Activated T-cell treated with anti-CD3 and anti-CD28 coated beads for 4 hours (primary cell): ENCODE measurements at places on chromosomes 6 and 20.

- DNase-seq = no peak
Observed at GRCh38 chr6:83466328-83466727, 35.5 kb upstream of the ME1 start.

GRCh38 chr6:110147870-110148269 is 31.6 kb downstream of the WASF1 start:
- no peak for DNase-seq

DNA sequence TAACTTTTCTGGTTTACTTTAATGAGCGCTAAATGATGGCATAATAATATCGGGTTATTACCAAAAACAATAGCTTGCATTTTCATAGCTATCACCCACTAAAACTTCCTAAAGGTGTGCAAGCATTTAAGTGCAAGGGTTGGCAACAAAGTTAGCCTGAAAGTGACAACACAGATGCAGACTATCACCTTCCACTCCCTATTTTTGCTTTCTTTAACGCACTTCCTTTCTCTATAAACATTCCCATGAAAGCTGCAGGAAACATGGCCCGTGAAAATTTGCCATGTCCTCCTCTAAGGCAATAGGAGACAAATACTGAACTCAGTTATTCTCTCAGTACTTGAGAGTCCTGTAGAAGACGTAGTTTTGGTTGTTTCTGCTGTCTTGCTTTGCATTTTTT is 2.7 kb downstream of the MYCT1 start:
- no peak for DNase-seq

DNA sequence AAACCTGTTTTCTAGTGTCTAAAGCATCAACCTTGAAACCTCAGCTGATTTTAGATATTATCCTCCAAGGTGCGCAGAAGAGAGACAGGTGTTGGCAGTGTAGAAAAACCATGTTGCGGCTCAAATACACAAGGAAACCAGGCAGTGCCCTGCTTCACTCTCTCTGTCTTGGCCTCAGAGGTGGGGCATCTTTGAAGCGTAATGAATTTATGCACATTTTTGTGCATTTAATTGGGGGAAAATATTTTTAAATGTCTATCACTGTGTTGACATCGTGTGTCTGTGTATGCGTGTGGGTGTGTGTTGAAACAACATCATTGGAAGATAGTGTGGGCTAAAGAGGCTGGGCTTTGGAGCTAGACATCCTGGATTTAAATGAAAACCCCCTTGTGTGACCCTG is 334.0 kb upstream of the CHD6 start:
- DNase-seq = no peak

DNA sequence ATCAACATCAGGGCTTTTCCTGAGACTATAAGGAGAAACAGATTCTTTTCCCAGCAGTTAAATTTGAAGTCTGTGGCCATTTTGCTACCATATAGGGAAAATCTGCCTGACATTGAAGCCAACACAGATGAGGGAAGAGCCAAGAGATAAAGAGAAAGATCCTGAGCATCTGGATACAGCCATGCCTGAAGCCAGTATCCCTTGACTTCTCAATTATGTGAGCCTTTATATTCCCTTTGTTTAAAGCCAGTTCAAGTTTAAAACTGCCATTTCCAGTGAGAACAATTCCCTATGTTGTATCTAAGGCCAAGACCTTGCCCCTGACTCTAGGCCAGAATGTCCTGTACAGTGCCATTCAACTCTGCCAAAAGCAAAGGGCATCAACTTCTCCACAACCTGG is 3.8 kb upstream of the NRSN2 start:
- DNase-seq = no peak

- DNase-seq = no peak
Observed at GRCh38 chr20:46129955-46130481, 11.9 kb downstream of the CD40 start.

- DNase-seq = no peak
Observed at GRCh38 chr6:145904391-145904790, 59.8 kb downstream of the SHPRH start.

- DNase-seq = no peak
Observed at GRCh38 chr20:18654448-18654773, 66.6 kb downstream of the DTD1 start.

GRCh38 chr20:20888266-20888656 is 175.8 kb upstream of the RALGAPA2 start:
- DNase-seq = no peak

DNA sequence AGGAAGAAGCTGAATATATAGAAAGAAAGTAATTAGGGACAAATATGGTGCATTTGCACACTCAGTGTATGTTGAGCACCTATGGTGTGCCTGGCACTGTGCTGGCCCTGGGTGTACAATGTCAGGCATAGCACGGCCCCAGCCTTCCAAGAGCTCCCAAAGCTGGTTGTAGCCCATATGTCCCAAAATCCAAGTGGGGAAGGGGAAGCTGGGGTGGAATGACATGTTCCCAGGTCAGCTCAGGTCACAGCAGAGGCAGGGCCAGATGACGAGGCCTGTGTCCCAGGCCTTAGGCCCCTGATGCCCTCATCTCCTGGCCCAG is 170.0 kb downstream of the VEGFA start:
- no peak for DNase-seq

DNA sequence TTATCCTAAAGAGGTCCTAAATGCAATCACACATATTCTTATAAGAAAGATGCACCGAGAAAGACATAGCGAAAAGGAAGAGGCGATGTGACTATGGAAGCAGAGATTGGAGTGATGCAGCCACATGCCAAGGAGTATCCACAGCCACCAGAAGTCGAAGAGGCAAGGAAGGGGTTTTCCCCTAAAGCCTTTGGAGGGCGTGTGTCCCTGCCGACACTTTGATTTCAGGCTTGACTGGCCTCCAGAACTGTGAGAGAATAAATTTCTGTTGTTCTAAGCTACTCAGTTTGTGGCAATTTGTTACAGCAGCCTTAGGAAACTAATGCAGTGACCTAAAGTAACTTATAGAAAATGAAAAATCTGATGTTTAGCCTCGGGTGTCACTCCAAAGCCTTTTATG is 179.5 kb upstream of the CITED2 start:
- DNase-seq = no peak

- no peak for DNase-seq
Observed at GRCh38 chr20:1926237-1926636, 31.0 kb downstream of the SIRPA start.

GRCh38 chr20:61520893-61521460 is 268.9 kb downstream of the CDH4 start:
- no peak for DNase-seq

GRCh38 chr6:73514746-73515110 is 6.1 kb downstream of the EEF1A1 start:
- no peak for DNase-seq

DNA sequence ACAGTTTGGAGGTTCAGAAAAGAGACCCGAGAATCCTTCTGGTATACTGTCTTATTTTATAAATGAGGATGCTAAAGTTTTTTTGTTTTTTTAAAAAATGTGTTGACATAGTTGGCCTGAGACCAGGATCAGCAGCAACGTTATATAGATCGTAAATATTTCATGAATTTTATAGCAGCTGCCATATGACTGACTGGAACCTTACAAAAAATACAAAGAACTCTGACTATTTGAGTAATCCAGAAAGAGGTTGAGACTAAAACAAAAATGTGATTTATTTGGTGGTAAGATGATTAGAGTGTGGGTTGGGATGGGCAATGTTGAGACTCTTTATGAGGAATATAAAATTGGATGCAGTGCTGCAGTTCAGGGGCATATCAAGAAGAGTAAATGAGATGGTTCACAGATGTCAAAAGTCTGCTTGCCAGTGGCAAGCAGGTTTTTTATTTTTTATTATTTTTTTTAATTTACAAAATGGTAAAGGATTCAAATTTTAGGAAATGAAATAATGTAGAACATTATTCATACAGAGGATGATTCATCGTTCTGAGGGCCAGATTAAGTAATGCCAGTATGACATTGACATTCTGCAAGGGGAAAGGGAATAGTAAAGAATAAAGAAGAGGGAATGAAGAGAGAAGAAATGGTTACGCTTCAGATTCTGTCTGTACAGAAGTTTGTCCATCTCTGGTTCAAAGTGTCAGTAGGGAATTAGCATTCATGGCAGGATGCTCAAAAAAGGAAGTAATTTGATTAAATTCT is 58.5 kb downstream of the SCAF8 start:
- no peak for DNase-seq

DNA sequence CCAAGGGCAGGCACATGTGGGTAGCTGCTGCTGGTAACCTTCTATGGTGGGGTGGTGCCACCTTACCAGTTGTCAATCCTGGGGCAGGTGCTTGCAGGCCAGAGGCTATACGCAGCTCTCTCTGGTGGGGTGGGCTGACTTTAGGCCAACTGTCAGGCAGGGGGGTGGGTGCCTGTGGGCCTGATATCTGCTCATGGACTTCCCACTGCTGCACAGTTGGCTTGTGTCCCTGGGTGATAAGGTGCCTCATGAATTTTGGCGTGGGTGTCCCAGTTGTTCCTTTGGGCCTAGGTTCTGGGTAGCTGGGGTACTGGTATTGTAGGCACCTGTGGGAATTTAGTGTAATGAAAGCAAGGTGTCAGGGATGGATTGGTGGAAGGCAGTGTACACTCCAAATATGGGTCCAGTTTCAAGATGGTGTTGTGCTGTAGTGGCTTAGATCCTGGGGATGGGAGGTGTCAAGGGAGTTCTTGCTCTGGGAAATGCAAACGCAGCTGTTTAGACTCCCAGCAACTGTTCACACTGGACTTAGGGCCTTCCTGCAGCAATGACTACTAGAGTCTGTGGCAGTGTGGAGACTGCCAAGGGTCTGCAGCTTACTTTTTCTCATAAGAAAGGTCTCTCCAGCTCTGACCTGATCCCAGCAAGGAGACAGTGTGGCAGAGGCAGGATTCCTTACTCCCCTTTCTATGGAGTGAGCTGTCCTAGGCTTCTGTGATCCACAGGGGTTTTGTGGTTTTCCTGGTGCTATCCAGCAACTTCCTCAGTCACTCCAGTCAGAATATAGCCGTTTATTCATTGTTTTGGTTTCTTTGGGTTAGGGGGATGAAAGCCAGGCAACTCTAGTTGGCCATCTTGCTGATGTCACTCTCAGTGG is 128.2 kb downstream of the CRYBG1 start:
- no peak for DNase-seq

- no peak for DNase-seq
Observed at GRCh38 chr20:47708953-47709833, 76.1 kb downstream of the SULF2 start.

- DNase-seq = no peak
Observed at GRCh38 chr20:10498200-10498599, 63.1 kb downstream of the SLX4IP start.

- DNase-seq = no peak
Observed at GRCh38 chr6:4281341-4282293, 146.2 kb upstream of the ECI2 start.

DNA sequence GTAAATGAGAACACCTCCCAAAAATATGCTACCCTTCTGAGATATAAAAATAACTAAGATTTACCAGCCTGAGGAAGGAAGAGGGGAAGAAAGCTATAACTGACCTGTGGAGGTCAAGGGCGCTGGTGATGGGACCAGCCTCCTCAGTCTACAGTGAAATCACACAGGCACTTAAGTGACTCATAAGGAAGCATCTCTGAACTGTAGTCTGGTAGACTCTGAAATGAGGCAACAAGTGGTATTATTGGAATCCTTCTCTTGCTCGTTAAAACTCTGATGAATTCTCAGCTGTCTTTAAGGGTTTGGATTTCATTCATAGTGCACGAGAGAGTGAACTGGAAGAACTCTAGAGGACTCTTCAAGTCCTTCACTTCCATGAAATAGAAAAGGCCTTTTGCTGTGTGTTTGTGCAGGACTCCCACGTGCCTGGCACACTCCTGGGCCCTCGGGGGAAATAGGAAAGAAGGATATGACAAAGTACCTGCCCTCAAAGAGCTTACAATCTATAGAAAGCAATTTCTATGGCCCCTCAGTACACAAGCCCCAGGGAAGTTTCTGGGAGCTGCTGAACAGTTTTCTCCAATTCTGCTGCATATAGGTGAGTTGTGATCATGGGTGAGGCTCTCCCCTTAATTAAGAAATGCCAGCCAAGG is 231.8 kb upstream of the RREB1 start:
- DNase-seq = no peak

DNA sequence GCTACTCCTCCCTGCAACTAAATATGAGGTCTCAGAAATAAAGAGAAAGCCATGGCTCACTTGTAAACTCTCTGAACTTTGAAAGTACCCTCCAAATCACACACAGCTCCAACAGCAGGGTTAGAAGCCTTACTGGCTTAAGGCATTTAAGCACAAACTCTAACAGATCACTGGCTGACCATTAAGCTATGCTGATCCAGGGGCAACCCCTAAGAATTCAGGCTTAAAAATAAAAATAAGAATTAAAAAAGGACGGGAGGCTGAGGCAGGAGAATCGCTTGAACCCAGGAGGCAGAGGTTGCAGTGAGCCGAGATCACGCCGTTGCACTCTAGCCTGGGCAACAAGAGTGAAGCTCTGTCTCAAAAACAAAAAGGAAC is 21.8 kb downstream of the HLA-E start:
- no peak for DNase-seq

DNA sequence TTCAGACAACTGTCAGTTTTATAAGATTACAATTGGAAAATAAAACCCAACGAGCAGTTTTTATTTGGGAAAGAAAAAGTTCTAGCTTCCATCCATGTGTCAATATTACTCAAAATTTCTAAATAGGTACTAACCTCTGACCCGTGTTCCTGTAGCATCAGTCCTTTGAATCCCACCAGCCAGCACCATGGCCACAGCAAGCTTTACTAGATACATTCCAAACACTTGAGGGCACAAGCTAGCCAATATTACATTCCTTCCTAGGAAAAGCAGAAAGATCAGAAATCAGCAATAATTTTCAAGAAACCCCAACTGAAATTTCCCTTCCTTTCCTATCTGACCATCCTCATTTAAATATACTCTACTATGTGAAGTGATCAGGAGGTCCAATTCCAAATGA is 19.2 kb downstream of the ASF1A start:
- DNase-seq = no peak

DNA sequence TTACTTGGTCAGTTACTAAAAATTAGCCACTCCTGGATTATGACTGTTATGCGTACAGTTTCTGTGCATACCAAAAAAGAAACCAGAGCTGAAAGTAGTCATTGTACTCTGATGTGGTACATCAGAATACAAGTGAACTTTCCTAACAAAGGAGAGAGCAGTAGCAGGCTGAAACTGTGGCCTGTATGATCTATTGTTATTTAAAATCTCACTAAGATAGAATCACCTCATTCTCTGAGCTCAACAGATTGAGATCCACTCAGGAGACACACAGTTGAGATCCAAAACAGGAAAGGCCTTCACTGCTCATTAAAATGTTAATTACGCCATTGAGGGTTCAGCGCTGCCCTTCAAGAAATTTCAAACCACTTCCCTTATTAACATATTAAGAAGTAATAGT is 576.4 kb downstream of the LMBRD1 start:
- DNase-seq = no peak

GRCh38 chr6:31666337-31666965 is 571 bp downstream of the CSNK2B start:
- no peak for DNase-seq

DNA sequence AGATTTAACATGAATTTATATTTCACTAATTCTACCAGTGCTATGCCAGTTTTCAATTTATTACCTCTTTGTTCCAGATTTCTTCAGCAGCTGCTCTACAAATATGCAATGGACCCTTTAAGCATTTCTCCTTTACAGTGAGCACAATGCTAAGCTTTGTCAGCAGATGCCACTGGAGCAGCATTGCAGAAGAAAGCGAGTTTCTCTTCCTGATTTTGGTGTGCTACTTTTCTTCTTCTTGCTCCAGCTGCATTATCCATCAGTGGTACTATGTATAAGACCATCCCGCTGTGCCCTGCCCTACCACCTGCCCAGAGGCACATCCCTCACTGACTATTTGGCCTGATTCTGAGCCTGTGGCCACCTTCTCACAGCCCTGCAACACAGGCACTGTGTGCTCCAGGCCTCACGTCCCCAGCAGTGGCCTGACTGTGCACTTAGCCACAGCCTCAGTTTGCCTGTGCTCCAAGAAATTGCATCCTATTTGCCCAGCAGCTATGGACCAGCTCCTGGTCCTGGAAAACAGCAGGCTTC is 84.1 kb downstream of the TNFAIP3 start:
- DNase-seq = no peak
